ENCODE measurements at places on chromosomes 16 and 17.

DNA sequence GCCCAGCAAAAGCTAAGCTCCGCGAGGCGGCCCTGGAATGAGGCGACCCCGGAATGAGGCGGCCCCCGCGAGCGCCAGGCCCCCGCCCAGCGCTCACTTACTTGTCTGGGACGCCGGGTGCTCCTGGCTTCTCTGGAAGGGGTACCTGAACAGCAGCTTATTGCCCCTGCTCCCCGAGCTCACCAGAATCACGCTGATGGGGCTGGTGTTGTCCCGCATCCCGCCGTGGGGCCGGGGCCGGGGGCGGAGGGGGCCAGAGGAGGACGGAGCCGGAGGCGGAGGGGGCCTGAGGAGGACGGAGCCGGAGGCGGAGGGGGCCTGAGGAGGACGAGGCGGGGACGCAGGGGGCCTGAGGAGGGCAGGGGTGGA lies 440 bp downstream of the NPRL3 start:
- peak; percentile 45 for DNase-seq

DNA sequence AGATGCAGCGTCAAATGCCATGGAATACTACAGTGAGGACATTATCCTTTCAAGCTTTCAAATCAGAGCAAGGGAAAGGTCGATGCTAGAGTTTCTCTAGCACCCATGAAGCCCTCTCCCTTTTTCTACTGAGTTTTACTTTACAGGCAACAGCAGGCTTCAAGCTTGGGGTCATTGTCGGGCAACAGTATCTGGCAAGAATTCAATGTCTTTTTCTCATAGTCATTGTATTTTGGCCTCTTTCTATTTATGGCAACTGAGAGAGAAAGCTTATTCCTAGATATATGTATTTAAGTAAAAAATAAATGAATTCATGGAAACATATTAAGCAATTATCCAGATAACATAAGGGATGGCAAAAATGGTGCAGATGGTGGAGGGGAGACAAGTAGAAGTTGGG lies 364 bp upstream of the CETP start:
- no peak for DNase-seq

GRCh38 chr16:23296994-23297393 lies 5.1 kb upstream of the SCNN1B start:
- DNase-seq, result no peak

DNA sequence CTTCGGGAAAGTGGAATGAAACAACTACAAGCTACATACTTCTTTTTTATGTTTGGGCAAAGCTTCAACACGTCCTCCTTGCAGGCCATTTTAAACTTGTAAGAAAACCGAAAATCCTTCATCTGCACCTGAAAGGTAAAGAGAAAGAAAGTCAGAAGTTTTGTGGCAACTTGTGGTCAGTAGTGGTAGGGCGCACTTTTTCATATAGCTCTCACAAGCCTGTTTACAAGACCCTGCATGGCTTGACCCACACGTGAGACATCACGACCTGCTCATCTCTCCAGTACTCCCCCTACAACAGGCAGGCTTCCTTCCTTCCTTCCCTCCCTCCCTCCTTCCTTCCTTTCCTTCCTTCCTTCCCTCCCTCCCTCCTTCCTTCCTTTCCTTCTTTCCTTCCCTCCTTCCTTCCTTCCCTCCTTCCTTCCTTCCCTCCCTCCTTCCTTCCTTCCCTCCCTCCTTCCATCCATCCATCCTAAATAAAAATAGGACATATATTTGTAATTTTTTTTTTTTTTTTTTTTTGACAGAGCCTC lies 48.7 kb upstream of the CLEC18B start:
- DNase-seq, result no peak

Data from CD8-positive, alpha-beta T cell (primary cell).